Activated gamma-delta T cell (primary cell): ENCODE measurements at places on chromosomes 5 and 9.

DNA sequence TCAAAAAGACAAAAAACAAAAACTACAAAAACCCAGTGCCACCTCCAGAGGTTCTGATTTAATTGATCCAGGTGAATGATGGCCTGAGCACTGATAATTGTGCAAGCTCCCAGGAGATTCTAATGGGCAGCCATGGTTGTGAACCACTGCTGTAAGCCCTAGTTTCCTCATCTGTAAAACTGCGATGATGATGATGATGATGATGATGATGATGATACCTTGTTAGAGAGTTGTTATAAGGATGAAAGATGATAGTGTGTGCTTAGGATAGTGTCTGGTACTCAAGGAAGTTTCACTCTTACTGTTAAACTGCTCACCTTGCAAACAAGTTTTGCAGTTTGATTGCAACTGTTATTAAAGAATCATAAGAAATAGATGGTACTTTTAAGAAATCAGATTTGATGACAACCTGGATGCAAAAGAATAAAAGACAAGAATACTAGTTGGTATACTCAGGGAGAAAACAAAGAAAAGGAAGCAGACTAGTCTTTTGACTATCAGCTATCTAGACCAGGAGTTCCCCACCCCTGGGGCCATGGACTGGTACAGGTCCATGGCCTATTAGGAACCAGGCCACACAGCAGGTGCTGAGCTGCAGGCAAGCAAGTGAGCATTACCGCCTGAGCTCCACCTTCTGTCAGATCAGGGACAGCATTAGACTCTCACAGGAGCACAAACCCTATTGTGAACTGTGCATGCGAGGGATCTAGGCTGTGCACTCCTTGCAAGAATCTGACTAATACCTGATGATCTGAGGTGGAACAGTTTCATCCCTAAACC lies 98.0 kb downstream of the OR2K2 start:
- DNase-seq, result no peak

DNA sequence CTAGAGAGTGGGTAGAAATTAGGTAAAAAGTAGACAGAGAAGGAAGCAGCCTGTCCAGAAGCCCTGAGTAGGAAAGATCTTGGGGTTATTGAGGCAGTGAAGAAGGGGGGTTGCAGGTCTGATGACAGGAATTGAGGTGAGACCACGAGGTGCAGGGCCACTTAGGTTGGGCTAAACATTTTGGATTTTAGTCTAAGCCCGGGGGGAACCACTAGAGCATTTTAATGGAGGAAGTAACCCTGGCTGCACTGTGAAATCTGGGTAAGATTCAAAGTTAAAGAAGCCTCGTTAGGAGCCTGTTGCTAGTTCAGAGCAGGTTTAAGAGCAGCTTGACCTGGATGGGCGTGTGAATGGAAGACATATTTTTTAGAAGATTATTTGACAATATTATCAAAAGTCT lies 38.3 kb downstream of the MAP3K1 start:
- DNase-seq, result no peak

DNA sequence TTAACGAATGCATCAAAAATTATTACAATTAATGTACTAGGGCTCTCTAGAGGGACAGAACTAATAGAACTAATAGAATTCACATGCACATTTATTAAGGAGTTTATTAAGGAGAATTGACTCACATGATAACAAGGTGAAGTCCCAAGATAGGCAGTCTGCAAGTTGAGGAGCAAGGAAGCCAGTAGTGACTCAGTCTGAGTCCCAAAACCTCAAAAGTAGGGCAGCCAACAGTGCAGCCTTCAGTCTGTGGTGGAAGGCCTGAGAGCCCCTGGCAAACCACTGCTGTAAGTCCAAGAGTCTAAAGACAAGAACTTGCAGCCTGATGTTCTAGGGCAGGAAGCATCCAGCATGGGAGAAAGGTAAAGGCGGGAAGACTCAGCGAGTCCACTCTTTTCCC lies 633.8 kb downstream of the SEMA5A start:
- DNase-seq, result no peak

DNA sequence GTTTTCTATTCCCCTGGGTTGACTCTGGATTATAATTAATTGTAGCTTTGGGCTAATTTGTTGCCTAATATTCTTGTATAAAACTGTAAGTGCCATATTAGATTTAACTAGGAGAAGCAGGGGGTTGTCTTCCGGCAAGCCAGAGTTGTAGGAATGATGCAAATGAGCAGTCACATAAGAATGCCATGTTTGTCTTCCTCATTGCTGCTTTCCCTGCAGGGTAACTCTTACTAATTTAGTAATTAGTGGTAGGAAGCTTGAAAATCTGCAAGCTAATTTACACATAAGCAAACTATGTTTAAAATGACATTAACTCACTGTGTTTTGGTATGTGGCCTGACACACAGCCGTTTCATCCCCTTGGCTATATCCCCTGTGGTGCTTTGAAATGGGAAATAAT lies 527.8 kb downstream of the KCTD16 start:
- no peak for DNase-seq

DNA sequence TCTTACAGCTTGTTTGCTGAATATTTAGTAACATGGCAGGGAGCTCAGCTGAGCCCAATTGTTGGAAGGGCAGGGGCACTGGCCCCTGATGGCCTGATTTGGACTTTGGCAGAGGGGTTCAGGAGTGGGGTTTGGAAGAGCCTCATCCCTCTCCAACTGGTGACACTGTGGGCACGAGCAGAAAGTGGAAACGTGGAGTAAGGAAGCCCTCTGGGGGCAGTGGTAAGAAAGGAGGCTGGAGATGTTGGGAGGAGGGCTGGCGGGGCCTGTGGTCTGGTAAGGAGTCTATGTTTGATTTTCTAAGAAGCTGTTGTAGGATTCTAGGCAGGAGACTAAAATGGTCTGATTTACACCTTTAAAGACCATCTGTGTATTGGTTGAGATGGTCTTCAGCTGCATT lies 208.9 kb downstream of the HSPA4 start:
- no peak for DNase-seq
